ENCODE measurements at places on chromosomes 7 and 10.

DNA sequence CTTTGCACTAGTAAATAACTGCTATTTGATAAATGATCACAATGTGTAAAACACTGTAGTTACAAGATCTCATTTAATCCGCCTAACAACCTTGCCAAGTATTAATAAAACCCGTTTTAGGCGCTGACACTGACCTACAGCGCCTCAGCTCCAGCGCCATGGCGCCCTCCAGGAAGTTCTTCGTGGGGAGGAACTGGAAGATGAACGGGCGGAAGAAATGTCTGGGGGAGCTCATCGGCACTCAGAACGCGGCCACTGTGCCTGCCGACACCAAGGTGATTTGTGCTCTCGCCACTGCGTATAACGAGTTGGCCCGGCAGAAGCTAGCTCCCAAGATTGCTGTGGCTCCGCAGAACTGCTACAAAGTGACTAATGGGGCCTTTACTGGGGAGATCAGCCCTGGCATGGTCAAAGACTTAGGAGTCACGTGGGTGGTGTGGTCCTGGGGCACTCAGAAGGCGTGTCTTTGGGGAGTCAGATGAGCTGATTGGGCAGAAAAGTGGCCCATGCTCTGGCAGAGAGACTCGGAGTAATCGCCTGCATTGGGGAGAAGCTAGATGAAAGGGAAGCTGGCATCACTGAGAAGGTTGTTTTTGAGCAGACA, 1.1 kb upstream of the TNPO3 start:
- DNase-seq, result no peak

DNA sequence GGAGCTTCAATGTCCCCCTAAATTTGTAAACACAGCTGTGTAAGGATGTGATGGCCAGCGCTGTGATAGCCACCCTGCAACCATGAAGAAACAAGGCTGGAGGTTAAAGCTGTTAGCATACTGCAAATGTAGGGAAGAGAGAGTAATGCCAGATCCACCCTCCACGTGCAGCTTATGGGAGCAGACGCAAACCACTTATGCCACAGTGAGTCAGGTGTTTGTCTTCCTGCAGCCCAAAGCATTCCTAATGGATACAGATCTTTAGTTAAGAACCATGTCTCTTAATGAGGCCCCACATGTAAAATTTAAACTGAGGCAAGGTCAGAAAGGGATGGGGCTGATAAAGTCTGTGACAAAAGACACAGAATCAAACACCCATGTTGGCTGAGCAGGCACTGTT, 13.6 kb upstream of the MYL7 start:
- DNase-seq, result no peak

DNA sequence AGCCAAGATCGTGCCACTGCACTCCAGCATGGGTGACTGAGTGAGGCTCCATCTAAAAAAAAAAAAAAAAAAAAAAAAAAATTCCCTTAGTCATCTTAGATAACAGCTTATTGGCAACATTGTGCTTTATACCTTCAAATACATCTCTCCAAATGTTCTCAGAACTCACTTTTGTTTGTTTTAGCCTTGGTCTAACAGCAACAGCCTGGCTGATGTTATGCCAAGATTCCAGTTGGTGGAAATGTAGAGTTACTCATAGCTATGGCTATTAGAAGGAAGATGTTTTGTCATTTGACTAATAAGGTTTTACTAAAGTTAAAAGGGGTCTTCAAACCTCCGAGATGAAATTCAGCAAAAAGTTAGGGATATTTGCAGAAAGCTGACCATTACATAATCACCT, 481.4 kb downstream of the NEBL start:
- no peak for DNase-seq

GRCh38 chr7:106153891-106154449, 41.9 kb upstream of the SYPL1 start:
- peak; percentile 59 for DNase-seq
